Stimulated activated memory B cell treated with anti-CD40 and anti-IgM and Interleukin-4, amounts not matched to agents 10 μg/mL and 1 μg/mL and 100 μg/mL, for 72 hours (primary cell): ENCODE measurements at places on chromosomes 6 and 20.
A peak's percentile ranks its signal among the peaks of the same experiment; 100 is the strongest.

GRCh38 chr6:122869437-122870024 is 80.5 kb downstream of the SMPDL3A start:
- ATAC-seq: no peak

- ATAC-seq: peak; percentile 68
These were observed 270 bp downstream of the PLEKHG1 start for GRCh38 chr6:150600010-150600300.

DNA sequence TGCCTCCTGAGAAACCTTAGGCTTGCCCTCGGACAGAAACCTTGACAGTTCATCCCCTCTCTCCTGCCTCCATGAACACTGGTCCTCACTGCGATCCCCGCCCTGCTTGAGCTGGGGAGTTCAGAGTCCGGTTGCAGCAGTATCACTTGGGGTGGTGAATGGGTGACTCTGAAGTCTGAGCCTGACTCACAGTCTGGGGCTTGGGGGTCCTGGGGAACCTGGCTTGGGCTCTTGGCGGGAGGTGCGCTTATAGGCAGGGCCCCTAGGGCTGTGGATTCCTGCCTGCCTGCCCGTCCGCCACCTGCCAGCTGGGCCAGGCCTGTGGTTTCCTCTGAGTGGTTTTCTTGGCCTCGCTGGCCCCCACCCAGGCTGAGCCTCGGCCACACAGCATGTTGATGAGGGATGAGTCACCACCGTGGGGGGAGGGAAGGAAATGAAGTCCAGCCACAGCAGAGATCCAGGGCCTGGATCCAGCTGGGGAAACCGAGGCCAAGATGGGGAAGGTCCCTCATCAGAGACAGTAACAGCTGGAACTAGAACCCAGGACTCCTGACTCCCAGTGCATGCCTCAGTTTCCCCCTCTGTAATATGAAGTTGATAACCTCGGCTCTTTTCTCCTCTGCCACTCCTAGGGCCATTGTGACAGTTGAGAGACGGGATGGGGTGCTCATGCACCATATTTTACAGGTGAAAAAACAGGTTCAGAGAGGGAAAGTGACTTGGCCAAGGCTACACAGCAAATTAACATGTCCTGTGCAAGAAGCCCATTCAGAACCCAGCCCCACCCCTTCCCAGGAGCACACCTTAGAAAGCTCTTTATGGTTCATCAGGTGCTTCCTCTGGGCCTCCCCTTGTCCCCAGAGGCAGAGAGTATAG is 9.2 kb downstream of the FOXS1 start:
- ATAC-seq: peak; percentile 78

- peak; percentile 73 for ATAC-seq
These were observed 12.2 kb upstream of the AKIRIN2 start for GRCh38 chr6:87714093-87714842.

DNA sequence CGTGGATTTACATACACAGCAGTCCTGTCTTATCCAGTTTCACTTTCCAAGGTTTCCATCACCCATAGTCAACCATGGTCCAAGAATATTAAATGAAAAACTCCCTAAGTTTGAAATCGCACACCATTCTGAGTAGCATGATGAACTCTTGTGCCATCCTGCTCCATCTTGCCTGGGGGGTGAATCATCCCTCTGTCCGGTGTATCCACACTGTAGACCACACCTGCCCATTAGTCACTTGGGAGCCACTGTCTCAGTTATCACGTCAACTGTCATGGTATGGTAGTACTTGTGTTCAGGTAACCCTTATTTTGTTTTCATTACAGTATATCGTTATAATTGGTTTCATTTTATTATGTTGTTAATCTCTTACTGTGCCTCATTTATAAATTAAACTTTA is 38.5 kb downstream of the PTGIS start:
- no peak for ATAC-seq

DNA sequence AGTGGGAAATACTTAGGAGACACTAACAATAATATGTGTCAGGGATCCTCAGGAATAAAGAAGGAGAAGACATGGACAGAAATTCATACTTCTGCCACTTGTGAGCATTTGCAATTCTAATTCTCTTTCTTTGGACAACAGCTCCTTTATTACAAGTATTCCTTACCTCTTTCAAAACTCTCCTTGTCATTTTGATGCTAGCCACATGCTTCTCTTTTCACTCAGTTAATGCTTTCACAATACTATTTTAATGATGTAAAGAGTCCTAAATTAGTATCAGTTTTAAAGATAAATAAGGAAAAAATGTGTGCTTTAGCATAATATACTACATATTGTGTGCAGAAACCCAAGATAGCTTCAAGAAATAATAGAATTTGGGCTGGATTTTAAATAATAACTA is 62.5 kb downstream of the AHI1 start:
- ATAC-seq: no peak

- peak; percentile 20 for ATAC-seq
These were observed 17.0 kb downstream of the CDS2 start for GRCh38 chr20:5143851-5144250.

DNA sequence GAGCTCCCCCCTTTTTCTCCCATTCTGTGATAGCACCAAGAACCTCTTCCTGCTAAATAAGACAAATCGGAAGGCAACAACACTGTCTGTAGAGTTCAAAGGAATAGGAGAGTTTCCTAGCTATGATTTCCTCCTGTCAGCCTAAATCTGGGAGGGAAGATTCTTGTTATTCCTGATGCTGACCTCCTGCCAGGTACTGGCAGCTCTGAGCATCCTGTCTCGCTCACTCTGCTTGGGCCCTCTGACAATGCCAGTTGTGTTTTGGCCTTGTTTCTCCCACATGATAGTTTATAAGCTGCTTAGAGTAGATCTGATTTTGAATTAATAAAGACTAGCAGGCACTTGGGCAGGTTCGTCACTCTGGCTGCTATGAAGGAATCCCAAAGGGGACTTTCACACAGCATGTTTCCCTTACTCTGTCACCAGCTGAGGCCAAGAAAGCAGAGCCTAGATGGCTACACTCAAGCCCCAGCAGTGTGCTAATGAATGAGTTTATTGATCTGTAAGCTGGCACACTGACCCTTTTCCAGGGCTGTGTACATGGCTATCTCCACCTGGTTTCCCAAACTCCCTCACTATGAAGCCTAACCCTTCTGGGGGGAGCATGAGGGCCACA is 52.3 kb downstream of the UQCC1 start:
- no peak for ATAC-seq

GRCh38 chr6:22614547-22614946 is 45.2 kb downstream of the HDGFL1 start:
- no peak for ATAC-seq

DNA sequence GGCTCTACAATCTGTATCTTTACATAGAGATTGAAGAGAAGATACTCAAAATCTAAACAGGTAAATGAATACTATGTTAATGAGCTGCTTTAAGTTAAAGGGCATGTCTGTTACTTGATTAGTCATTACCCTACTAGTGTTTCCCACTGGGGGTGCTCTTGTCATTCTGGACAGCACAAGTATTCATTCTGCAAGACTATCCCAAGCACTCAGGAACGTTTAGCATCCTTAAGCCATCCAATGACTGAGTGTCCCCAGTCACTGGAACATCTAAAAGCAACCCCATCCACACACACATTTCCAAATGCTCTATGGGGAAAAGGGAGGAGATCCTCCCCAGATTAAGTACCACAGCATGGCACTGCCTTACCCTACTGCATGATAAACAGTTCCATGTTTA is 25.7 kb downstream of the EZR start:
- ATAC-seq: peak; percentile 68

- ATAC-seq: no peak
These were observed 163.5 kb upstream of the CDYL start for GRCh38 chr6:4612636-4613171.

- ATAC-seq: no peak
These were observed 4.1 kb downstream of the MTRES1 start for GRCh38 chr6:107032051-107032450.

- no peak for ATAC-seq
These were observed 99.0 kb downstream of the CAP2 start for GRCh38 chr6:17492350-17492749.

GRCh38 chr20:48599748-48600469 is 227.9 kb downstream of the PREX1 start:
- no peak for ATAC-seq

- ATAC-seq: no peak
These were observed 98.3 kb downstream of the TIAM2 start for GRCh38 chr6:155093430-155093829.

DNA sequence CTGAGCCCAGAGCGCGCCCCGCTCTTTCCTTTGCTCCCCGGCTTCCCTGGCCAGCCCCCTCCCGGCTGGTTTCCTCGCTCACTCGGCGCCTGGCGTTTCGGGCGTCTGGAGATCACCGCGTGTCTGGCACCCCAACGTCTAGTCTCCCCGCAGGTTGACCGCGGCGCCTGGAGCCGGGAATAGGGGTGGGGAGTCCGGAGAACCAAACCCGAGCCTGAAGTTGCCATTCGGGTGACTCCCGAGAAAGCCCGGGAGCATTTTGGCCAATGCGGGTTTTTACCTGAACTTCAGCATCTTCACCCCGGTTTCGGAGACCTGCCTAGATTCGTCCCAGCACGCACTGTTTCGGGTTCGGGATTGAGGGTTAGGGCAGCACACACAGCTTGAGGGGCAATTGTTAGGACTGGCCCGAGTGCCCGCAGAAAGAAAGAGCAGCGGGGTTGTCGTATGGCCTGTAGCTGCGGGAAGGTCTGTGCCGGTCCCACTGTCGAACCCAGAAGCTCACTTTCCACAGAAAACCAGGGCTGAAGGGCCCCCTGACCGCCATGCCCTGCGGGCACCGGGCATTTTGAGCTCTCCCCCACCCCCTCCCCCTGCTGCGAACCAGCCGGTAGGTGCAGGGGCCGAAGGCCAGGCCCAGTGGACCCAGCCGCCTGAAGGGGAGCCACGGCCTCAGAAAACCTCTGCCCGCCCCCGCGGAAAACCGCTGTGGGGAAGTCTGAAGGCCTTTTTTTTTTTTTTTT is 2.1 kb downstream of the FOXP4 start:
- ATAC-seq: no peak

- no peak for ATAC-seq
These were observed 113.6 kb upstream of the IFNGR1 start for GRCh38 chr6:137332637-137333280.

DNA sequence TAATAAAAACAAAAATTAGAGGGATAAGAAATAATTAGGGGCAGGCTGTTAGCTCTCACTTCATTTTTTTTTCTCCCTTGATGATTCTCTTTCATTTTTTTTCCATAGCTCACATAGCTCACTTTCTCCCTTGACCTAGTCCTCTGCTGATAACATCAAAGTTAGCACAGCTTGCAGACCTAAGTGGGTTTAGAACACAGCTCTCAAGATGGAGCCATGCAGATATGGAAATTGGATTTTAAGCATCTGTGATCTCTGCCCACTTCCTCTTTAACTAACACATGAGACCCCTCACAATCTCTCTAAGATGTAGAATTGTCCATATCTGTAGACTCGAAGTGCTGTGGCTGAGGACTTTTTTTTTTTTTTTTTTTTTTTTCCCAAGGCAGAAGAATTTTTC is 257.1 kb downstream of the SOX4 start:
- no peak for ATAC-seq

- ATAC-seq: no peak
These were observed 57.7 kb downstream of the CLVS2 start for GRCh38 chr6:123053602-123054225.

DNA sequence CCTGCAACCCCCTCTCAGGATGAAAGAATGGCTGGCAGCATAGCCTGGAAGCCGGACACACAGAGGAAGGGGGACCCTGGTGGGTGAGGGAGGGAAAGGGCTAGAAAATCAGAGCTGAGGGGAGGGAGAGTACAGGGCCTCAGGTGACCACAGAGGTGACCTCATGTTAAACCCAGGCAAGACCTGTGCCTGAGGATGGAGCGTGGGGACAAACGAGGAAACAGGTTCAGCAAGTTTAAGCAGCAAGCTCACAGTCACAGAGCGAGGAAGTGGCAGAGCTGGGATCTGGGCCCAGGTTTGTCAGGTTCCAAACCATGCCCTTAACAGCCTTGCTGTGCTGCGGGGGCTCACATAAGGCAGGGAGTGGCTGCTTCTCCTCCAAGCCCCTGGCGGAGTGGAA is 4.0 kb upstream of the BPI start:
- no peak for ATAC-seq

GRCh38 chr6:48037946-48038345 is 73.1 kb downstream of the PTCHD4 start:
- no peak for ATAC-seq

DNA sequence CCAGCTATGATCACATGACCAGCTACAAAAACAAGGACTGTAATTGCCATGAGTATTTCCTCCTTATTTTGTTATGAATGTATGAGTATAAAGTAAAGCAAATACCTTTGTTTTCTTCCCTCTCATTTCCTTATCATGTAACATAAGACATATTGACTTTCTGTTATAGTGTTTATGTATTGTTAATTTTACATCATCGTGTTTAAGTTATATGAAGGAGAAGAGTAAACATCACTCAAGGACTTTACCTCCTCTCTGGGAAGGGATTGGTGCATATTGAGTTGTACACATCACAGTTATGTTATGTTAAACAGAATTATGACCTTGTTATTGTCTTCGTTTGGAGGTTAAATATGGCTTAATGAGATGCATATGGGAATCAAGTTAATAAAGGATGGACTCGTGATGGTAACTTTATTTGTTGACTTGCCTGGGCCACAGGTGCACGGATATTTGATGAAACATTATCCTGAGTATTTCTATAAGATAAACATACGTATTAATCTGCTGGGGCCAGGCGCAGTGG is 57.3 kb upstream of the CNKSR3 start:
- no peak for ATAC-seq

GRCh38 chr20:60482221-60483008 is 524.2 kb downstream of the CDH26 start:
- ATAC-seq: no peak

DNA sequence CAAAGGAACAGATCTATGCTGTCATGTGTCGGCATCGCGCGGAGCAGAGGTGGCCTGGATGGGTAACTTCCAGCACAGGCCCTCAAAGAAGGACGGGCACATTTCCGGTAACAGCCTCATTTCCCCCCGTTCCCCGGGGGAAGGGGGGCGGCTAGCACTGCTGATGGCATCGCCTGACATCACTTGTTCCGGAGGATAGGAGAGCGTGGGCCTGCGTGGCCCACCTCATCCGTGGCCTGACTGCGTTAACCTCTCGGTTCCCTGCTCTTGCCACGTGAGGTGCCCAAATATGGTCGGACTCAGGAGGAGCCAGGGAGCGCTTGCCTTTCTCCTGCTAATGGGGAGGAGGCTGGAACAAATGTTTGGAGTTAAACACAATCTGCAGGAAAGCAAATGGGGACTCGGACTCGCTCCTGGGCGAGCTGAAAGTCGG is at the start of gene AKAP12:
TSS of gene AKAP12 (plus strand) at position 365 of the 433 bp plus-strand sequence. CDS start 596 bp downstream, outside the sequence.
- ATAC-seq: peak; percentile 62

GRCh38 chr20:44206132-44206531 is 4.4 kb downstream of the OSER1 start:
- ATAC-seq: no peak

DNA sequence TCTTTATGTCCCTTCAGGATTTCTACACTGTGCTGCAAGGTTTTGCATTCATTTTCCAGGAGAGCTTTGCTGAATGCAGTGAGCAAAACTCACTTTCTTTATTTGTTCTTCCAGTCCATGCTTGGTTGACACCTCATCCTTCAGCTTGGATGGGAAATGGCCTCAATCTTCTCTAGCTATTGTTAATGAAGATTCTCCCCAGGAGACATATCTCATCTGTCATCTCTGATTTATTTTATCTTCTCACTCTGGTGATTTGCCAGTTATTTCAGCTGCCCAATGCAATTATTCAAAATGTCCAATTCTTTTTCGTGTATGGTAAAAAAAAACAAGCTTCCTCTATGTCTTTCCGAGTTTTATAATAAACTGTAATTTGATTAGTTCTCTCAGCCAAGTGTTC is 77.9 kb upstream of the PAK5 start:
- ATAC-seq: no peak
